Stimulated activated CD4-positive, alpha-beta T cell treated with anti-CD3 and anti-CD28 coated beads, Interleukin-15, amount 100 ng/mL, for 1 hour (primary cell): ENCODE measurements at places on chromosomes 6 and 20.

DNA sequence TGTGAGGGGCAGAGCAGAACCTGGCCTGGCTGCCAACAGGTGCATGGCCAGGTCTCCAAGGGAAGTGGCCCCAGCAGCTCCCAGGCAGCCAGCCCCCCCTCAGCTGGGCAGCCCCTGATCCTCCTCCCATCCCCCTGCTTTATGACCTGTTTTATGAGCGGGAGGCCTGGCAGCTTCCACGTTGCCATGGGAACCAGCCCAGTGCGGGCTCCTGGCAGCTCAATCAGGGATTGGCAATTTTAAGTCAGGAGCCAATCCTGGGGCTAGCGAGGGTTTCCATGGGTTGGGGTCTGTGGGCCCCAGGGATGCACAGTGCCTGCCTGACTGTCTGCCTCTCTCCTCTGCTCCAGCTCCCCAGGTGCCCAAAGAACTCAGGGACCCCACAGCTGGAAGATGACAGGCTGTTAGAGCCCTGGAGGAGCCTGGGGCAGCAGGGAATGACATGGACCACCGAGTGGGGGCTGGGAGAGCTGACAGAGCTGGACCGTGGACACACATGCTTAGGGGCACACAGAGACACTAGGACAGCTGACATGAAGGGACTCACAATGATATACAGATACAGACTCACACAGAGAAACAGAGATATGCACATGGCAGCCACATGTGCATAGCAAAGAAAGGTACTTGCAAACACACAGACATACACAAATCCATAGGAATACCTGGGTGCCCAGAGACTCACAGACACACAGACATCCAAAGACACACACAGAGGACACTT is 56.5 kb upstream of the SIRPA start:
- DNase-seq: no peak

DNA sequence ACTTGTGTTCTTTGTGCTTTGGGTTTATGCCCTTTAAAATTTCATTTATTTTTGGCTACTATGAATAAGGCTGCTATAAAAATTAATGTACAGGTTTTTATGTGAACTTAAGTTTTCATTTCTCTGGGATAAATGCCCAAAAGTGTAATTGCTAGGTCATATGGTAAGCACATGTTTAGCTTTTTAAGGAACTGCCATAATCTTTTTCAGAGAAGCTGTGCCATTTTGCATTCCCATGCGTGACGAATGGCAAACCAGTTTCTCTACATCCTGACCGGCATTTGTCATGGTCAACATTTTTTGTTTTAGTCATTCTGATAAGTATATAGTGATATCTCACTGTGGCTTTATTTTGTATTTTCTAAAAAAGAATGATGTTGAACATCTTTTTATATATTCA is 236.0 kb upstream of the SGK1 start:
- DNase-seq: no peak

DNA sequence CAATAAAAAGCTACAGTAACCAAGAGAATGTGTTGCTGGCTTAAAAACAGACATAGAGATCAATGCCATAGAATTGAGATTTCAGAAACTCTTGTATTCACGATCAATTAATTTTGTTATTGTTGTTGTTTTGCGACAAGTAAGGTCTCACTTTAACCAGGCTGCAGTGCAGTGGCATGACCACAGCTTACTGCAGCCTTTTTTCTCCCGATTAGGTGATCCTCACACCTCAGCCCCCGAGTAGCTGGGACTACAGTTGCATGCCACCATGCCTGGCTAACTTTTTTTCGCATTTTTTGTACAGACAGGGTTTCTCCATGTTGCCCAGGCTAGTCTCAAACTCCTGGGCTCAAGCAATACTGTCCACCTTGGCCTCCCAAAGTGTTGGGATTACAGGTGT is 42.2 kb downstream of the RANBP9 start:
- DNase-seq: no peak

GRCh38 chr6:6734479-6735465 is 146.3 kb downstream of the LY86 start:
- DNase-seq: no peak

- no peak for DNase-seq
These were observed 37.4 kb upstream of the MRPS10 start for GRCh38 chr6:42255050-42255449.

GRCh38 chr20:4449957-4450715 is 271.6 kb upstream of the PRND start:
- no peak for DNase-seq

DNA sequence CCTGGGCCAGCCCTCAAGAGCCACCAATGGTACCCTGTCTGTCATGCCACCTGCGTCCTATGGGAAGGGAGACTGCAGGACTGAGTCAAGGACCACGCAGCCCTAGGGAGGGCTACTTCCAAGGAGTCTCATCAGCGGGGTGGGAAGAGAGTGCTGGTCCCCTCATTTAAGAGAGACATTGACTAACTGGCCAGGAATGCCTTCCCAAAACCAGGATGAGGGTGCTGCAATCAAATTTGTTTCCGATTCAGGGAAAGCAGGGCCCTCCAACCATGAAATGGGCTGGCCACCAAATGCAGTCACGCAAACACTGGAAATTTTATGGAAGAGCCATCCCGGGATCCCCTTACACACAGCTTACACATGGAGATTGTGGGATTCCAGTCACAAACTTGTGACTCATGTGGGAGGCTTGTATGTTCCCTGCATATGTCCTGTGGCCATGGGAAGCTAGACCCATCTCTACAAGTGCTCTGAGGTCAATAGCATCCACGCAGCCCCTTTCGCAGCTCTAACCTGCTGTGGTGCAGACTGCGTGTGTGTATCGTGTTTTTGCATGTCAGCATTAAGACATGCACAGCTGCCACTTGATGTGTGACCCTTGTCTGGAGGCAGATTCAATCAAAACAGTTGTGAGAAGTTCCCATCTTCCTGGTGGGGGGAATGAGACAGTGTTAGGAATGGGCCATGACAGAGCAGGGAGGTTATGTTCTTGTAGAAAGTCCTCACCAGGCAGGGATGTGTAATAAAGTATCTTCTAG is 53.0 kb upstream of the CST7 start:
- no peak for DNase-seq

GRCh38 chr6:11532097-11532496 is 5.5 kb upstream of the TMEM170B start:
- no peak for DNase-seq

GRCh38 chr6:155402656-155403304 is 52.9 kb downstream of the NOX3 start:
- DNase-seq: no peak

- DNase-seq: no peak
These were observed 5.6 kb downstream of the ANKS1A start for GRCh38 chr6:34894693-34895092.

- DNase-seq: no peak
These were observed 260.1 kb downstream of the PRL start for GRCh38 chr6:22036699-22037098.

DNA sequence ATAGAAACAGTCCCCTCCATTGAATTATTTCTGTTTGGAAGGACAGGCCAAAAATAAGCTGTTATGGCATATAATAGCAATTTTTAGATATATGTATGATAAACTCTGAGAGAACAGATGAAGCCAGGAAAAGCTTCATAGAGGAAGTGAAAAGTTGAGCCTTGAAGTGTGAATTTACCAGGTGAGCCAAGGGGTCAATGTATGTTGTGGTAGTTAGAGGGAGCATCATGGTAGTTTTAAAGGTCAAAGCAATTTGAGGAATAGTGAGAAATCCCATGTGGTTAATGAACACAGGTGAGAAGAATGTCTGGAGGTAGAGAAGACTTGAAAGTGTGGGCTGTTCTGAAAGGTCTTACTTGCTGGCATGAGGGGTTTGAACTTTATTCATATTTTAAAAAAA is 47.0 kb downstream of the COL19A1 start:
- DNase-seq: no peak

DNA sequence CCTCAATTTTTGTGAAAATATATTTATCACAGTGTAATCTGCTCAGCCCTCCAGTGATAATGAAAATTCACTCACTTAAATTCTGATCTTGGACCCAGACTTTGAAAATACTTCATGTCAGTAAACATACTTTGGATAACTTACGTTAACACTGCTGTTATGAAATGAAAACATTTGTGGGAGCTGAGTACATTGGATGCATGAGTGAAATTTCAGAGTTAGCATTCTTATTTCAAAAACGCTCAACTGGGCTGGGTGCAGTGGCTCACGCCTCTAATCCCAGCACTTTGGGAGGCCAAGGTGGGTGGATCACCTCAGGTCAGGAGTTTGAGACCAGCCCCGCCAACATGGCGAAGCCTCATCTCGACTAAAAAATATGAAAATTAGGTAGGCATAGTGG is 196.4 kb downstream of the UTRN start:
- DNase-seq: no peak

- DNase-seq: no peak
These were observed 179.5 kb downstream of the ZFP64 start for GRCh38 chr20:52012079-52012478.

DNA sequence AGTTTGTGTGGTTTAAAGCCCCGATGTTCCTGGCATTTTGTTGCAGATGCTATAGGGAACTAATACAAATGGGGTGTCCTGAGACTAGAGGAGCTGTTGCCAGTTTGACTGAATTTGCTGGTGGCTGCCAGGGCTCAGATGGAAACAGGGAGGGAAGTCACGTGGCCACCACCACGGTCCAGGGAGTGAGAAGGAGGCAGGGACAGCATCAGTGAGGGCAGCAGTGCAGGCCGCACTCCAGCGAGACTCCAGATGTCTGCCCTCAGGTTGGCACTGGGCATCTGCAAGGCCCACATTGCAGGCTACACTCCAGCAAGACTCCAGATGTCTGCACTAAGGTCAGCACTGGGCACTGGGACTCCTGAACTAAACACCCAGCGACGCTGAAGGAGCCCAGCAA is 86.2 kb downstream of the RAMACL start:
- DNase-seq: no peak

DNA sequence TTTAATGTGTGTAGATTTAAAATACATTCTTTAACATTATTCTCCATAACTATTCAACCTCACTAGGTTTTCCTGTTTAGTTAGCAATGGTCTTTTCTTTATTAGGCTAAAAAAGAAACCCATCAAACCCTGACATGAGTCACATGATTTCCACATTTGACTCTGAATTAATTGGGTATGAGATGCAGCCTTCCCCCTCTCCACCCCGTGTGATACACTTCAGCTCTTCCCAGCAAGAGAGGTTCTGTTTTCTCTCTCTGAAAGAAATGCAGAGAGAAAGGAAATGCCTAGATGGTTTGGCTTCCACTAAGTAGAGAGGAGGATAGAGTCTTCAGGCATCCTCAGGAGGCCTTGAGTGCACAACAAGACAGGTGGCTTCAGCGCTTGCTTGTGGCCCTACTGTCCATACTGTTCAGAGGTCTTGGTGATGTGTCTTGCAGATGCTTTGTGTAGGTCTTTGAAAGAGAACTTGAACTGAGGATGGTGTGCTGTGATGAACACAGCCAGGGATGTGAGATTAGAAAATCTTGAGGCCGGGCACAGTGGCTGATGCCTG is 17.3 kb downstream of the FARS2 start:
- DNase-seq: no peak

- DNase-seq: no peak
These were observed 20.2 kb upstream of the MRPS10 start for GRCh38 chr6:42237857-42238256.

DNA sequence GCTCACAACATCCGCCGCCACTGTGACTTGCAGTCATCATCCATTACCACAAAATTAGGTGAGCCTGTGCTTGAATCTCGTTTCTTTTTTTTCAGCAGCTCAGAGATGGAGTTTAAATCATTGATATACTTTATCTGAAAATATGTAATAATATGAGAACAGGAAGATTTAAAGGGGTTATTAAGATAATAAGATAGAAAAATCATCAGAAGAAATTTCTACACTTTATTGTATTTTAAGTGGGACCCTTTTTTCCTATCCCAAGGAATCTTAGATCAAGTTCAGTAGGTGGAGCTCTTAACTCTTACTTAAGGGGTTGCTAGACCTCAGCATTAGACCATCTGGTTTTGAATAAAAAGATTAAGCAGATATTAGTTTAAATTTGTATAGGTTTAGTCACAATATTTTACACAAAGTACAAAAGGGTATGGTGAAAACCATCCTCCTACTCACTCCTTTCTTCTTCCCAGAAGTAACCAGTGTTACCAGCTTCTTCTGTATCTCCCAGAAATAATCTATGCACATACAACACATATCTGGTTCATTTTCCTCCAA is 9.4 kb upstream of the NCOA7 start:
- no peak for DNase-seq

GRCh38 chr6:109093732-109094415 is 772 bp downstream of the SESN1 start:
- DNase-seq: no peak

- DNase-seq: no peak
These were observed 170.5 kb downstream of the GPX5 start for GRCh38 chr6:28696167-28696566.

GRCh38 chr6:40353967-40354452 is 233.2 kb downstream of the LRFN2 start:
- no peak for DNase-seq

GRCh38 chr6:163962627-163963117 is 548.2 kb downstream of the QKI start:
- DNase-seq: no peak

DNA sequence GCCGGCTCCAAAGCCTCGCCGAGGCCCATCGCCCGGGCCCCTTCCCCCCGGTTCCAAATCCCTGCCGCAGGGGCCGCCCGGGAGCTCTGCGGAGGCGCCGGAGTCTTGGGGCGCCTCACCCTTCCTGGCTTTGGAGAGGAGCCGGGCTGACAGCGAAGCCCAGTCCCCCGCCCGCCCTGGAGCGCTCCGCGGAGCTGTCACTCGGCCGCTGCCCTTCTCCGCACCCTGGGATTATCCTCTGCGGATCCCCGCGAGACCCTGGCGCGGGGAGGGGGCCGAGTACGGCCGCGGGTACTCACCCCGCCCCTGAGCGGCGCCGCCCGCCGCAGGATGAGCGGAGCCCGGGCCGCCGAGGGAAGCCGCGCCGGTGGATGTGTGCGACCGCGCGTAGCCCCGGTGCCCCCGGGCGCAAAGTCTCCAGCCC is 343 bp downstream of the SNAP91 start:
- DNase-seq: no peak

DNA sequence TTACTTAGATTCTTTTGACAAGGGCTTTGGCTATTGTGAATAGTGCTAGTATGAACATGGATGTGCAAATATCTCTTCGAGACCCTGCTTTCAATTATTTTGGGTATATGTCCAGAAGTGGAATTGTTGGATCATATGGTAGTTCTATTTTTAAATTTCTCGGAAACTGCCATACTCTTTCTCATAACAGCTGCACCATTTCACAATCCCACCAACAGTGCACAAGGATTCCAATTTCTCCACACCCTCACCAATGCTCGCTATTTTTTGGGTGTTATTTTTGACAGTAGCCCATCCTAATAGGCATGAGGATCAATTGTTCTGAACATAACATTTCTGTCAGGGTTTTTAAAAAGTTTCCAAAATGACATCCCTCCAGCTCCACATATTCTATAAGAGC is 69.2 kb upstream of the ESR1 start:
- no peak for DNase-seq

GRCh38 chr20:35735826-35736470 is 6.1 kb downstream of the RBM39 start:
- no peak for DNase-seq

DNA sequence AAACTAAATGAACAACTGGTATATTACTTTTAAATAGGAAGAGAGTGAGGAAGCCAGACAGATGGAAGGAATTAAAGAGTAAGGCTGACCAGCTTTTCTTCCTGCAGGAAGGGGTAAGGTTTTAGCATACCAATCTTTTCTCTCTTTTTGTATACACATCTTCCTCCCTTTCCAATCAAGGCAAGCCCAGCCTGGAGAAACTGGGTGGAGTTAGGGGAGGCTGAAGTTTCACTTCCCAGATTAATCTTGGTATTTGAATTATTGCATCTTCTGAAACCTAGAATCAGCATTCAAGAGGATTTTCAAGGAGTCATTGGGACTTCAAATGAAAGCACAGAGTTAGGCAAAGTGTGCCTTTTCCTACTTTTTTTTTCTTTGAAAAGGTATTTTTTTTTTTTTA is 33.1 kb downstream of the TMEM14A start:
- no peak for DNase-seq
